ENCODE measurements at places on chromosomes 13 and 19.
A peak's percentile ranks its signal among the peaks of the same experiment; 100 is the strongest.

- H3K36me3 ChIP-seq, result peaks cover 7% of the 10 kb centered on the region
- DNase-seq, result no peak
- no peaks in the 10 kb centered on the region for H3K27me3 ChIP-seq
- no peak overlapping the region for H3K27ac ChIP-seq
- H3K4me1 ChIP-seq, result no peaks in the 10 kb centered on the region
These were observed 35.5 kb downstream of the DOT1L start for GRCh38 chr19:2199215-2199614.

GRCh38 chr13:65911546-65912193, 1318.5 kb downstream of the PCDH9 start:
- H3K4me3 ChIP-seq, result no peak overlapping the region
- no peaks in the 10 kb centered on the region for H3K36me3 ChIP-seq
- no peak for DNase-seq
- no peak overlapping the region for H3K27ac ChIP-seq

GRCh38 chr19:9058905-9059667, 27.8 kb upstream of the OR1M1 start:
- no peak for DNase-seq
- no peaks in the 10 kb centered on the region for H3K27me3 ChIP-seq
- no peaks in the 10 kb centered on the region for H3K36me3 ChIP-seq
- H3K4me3 ChIP-seq, result no peak overlapping the region
- no peaks in the 10 kb centered on the region for H3K4me1 ChIP-seq

GRCh38 chr13:50685491-50685890, 158.0 kb downstream of the DLEU7 start:
- H3K4me3 ChIP-seq, result no peak overlapping the region
- peaks cover 76% of the 10 kb centered on the region for H3K27me3 ChIP-seq
- H3K27ac ChIP-seq, result no peak overlapping the region
- peaks cover 19% of the 10 kb centered on the region for H3K4me1 ChIP-seq

- no peaks in the 10 kb centered on the region for H3K27me3 ChIP-seq
- no peaks in the 10 kb centered on the region for H3K36me3 ChIP-seq
- no peak overlapping the region for H3K27ac ChIP-seq
- no peaks in the 10 kb centered on the region for H3K4me1 ChIP-seq
- H3K4me3 ChIP-seq, result no peak overlapping the region
- no peak for DNase-seq
These were observed 93.5 kb downstream of the DACH1 start for GRCh38 chr13:71773531-71773930.

DNA sequence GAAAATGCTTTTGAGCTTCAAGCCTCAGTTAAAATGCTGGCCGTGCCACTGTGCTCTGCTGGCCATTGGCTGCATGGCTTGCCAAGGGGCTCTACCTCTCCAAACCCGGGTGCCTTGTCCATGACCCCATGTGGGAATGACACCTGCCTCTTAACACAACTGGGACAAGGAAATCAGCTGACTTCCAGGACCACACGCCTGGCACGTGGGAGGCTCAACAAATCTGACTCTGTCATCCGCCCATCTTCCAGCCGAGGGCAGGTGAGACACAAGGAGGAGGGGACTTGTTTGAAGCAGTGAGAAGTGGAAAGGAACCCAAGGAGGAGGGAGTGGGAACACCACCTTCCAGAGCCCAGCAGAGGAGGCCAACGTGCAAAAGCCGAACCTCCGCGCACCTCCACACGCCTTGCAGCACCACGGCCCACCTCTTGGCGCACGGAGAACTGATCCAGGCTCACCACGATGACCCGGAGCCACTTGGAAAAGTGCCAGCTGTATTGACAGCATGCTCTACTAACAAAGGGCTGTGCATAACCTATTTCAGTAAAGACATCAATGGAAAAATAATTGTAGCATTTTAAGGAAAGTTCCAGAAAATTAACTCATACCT, 38.3 kb downstream of the COL4A1 start:
- no peaks in the 10 kb centered on the region for H3K36me3 ChIP-seq
- no peak overlapping the region for H3K4me3 ChIP-seq
- no peak for DNase-seq
- no peaks in the 10 kb centered on the region for H3K4me1 ChIP-seq
- H3K27ac ChIP-seq, result no peak overlapping the region
- H3K27me3 ChIP-seq, result peaks cover 14% of the 10 kb centered on the region

- DNase-seq, result no peak
- H3K36me3 ChIP-seq, result peaks cover 4% of the 10 kb centered on the region
- no peaks in the 10 kb centered on the region for H3K27me3 ChIP-seq
- no peak overlapping the region for H3K27ac ChIP-seq
These were observed 16.2 kb upstream of the DOCK9 start for GRCh38 chr13:98994080-98994479.

GRCh38 chr19:6260912-6261650, 18.7 kb downstream of the MLLT1 start:
- H3K4me3 ChIP-seq, result no peak overlapping the region
- no peak for DNase-seq
- peaks cover 2% of the 10 kb centered on the region for H3K4me1 ChIP-seq
- H3K27ac ChIP-seq, result no peak overlapping the region

- H3K27ac ChIP-seq, result no peak overlapping the region
- H3K4me1 ChIP-seq, result peaks cover 23% of the 10 kb centered on the region
- no peak for DNase-seq
These were observed 4.5 kb upstream of the ZNF175 start for GRCh38 chr19:51566489-51567100.

- peaks cover 2% of the 10 kb centered on the region for H3K36me3 ChIP-seq
- H3K4me3 ChIP-seq, result no peak overlapping the region
- no peak for DNase-seq
- peaks cover 29% of the 10 kb centered on the region for H3K4me1 ChIP-seq
These were observed 33.0 kb downstream of the LAIR2 start for GRCh38 chr19:54535601-54536000.

DNA sequence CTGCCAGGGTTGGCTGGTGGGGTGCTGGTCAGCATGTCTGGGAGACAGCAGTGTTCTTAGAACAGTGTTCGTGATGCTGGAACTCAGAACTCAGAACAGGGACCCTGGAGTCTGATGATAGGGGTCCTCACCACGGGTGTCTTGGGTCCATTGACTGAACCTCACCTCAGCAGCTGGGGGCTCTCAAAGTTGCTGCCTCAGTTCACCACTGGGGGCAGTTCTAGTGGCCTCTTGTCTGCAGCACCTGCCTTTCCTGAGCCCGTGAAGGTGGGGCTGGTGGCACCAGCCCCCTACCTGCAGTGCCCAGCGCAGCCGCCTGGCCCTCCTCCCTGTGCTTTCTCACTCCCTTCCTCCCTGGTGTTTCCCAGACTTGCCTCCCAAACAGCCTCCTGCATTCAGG, 28.5 kb downstream of the SAFB start:
- H3K27ac ChIP-seq, result no peak overlapping the region
- DNase-seq, result no peak
- H3K4me3 ChIP-seq, result no peak overlapping the region
- no peaks in the 10 kb centered on the region for H3K4me1 ChIP-seq

DNA sequence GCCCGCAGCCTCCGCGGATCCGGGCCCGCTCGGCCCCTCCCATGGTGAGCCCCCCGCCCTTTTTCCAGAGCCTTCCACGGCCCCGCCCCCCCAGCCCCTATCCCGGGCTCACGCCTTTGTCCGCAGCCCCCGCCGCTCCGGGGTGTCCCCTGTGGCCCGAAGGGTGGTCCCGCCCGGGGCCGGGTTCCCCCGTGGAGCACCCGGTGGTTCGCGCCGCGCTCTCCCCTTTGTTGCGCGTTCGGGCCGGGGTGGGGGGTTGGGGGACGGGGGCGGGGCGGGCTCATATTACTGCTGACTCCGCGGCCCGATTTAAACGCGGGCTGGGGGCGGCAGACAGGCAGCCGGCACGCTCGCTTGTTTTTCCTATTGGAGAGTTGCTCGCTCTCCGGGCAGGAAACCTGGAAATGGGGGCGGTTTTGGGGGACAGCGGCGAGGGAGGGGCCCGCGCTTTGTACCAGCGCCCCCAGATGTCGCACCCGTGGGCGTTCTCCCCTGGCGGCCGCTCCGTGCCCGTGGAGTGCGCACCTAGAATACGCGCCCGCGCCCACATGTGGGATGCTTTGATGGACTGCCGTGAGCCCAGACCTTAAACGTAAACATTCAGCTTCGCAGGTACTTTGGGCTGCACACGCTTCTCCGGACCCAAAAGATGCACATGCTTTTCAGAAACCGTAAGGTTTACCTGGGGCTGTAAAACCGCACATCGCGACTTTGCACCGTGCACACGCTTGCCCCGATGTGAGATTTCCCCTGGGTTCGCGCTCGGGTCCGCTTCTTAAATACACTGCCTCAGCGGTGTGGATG, 699 bp downstream of the PTOV1 start:
- H3K27ac ChIP-seq, result peak overlapping the region; percentile 80
- peak overlapping the region; percentile 85 for H3K4me3 ChIP-seq
- peaks cover 11% of the 10 kb centered on the region for H3K36me3 ChIP-seq
- H3K27me3 ChIP-seq, result peaks cover 7% of the 10 kb centered on the region
- no peak for DNase-seq
- H3K4me1 ChIP-seq, result peaks cover 32% of the 10 kb centered on the region

DNA sequence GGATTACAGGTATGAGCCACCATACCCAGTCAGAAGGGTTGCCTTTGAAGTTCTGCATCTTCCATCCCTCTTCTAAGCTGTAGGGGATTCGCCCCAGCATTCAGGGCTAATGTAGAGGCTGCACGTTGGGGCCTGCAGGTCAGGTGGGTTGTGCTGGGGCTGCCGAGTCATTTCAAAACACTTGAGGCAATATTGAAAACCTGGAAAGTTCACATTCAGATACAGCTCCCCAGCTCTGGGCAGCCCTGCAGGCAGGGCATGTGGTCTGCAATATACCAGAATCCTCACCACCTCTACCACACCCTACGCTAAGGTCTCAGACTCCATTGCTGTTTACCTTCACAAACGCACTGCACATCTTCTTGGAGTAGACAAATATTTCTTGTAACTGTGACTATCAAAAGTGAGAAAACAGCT, 24.6 kb downstream of the CCNE1 start:
- peaks cover 39% of the 10 kb centered on the region for H3K4me1 ChIP-seq
- peak; percentile 62 for DNase-seq
- H3K27me3 ChIP-seq, result no peaks in the 10 kb centered on the region
- peak overlapping the region; percentile 98 for H3K27ac ChIP-seq

GRCh38 chr13:39023761-39024160, 14.1 kb downstream of the PROSER1 start:
- DNase-seq, result no peak
- no peak overlapping the region for H3K27ac ChIP-seq
- H3K4me3 ChIP-seq, result no peak overlapping the region
- H3K36me3 ChIP-seq, result peaks cover 63% of the 10 kb centered on the region
- H3K4me1 ChIP-seq, result peaks cover 5% of the 10 kb centered on the region
- H3K27me3 ChIP-seq, result no peaks in the 10 kb centered on the region

DNA sequence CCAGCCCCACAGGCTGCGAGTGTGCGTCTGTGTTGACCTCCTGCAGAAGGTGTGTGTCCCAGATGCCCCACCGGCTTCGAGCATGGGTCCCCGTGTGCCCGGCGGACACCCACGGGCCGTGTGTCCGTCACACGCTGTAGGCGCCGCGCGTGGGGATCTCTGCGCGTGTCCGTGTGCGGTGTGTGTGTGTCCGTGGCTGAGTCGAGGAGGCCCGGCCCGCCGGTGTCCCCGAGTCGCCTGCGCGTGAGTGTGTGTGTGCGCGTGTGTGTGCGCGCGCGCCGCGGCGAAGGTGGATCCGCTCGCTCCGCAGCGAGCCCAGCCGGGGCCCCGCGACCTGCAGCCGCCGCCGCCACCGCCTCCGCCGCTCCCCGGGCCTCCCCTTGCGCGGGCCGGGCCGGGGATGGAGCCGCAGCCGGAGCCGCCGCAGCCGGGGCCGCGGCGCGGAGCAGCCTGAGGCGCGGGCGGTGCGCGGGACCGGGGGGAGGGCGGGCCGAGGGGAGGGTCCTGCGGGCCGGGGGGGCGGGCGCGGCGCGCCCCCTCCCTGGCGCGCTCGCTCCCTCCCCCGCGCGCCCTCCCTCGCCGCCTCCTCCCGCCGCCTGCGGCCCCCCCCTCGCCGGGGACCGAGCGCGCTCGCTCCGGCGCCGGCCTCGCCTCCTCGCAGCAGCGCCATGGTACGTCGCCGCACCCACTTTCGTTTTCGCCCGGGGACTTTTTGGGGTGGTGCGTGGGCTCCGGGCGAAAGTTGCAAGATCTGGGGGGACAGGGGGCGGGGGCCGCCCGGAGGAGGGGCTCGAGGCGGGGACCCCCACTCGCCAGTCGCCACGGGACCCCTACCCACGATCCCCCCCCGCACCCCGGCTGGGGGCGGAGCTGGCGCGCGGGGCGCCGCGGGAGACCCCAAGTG, 7.1 kb upstream of the NFIC start:
- peak overlapping the region; percentile 77 for H3K4me3 ChIP-seq
- H3K27ac ChIP-seq, result peak overlapping the region; percentile 31
- peaks cover 23% of the 10 kb centered on the region for H3K4me1 ChIP-seq
- no peaks in the 10 kb centered on the region for H3K36me3 ChIP-seq

DNA sequence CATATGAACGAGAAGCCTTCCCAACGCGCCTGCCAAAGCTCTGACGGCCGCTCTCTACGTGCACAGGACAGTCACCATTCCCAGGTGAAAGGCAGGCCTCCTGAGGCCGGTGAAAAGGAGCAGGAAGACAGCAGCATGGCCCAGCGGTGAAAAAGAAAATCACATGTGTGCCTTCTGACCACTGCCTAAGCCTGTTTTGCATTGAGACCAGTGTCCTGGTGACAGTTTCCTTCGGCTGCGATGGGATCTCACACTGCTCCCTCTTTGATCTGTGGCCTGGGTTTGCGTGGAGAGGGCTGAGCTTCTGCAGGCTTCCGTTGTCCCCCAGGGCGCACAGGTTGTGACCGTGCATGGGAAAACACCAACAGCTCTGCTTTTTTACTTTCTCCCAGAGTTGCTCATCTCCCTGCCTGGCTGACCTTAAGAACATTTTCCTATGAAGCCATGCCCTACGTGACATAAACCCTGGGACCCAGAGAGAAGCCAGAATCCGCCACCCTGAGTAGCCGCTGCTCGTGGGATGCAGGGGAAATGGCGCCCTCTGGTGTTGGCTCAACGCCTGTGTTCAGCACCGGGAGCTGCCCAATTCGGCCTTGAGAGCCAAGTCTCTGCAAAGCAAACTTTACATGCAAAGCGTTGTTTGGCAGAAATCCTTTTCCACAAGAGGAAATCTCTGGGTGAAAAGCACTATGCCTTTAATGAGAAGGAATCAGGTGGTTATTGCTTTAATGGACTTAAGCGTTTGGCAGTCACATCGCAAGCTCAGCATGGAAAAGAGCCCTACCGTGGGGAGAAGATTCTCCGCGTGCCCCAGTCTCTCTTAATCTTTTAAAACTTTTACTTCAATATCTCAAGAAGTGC, 112.2 kb upstream of the GPR12 start:
- no peak overlapping the region for H3K4me3 ChIP-seq
- no peaks in the 10 kb centered on the region for H3K27me3 ChIP-seq
- DNase-seq, result peak; percentile 16
- no peaks in the 10 kb centered on the region for H3K36me3 ChIP-seq
- H3K27ac ChIP-seq, result no peak overlapping the region
- no peaks in the 10 kb centered on the region for H3K4me1 ChIP-seq

- H3K36me3 ChIP-seq, result no peaks in the 10 kb centered on the region
- H3K27me3 ChIP-seq, result no peaks in the 10 kb centered on the region
- H3K4me3 ChIP-seq, result no peak overlapping the region
- no peaks in the 10 kb centered on the region for H3K4me1 ChIP-seq
- no peak for DNase-seq
These were observed 116.0 kb downstream of the SOX1 start for GRCh38 chr13:112182846-112183531.
